SW480 (cell line): ENCODE measurements at places on chromosomes 6 and 20.

GRCh38 chr6:18101873-18102272, 20.6 kb downstream of the NHLRC1 start:
- no peak for DNase-seq

GRCh38 chr6:170089963-170090362, 200.9 kb downstream of the DLL1 start:
- no peak for DNase-seq

DNA sequence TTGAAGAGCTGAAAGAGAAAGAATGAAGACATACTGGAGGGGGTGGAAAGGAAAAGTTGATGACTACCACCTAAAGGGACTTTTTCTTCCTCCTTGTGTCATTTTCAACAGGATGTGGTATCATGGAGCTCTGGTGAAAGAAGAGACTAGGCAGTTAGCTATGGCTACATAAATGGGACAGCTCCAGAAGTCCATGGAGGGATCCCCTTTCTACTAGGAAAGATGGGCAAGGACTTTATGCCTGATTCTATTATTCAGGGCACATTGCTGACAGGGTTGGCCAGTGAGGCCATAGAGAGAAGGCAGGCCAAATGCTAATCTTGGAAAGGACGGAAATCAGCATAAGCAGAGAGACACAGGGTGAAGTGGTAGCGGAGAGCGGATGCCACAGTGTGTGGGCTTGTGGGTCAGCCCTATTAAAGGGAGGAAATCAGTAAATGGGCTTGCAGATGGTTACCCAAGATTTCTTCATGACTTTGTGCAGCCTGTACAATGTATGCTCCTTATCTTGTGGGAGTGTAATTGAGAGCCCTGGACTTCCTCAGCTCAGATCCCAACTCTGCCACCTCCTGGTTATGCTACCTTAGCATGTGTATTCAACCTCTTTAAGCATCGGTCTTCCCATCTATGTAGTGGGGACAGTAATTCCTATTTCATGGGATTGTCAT, 77.4 kb upstream of the TMEM170B start:
- no peak for DNase-seq

DNA sequence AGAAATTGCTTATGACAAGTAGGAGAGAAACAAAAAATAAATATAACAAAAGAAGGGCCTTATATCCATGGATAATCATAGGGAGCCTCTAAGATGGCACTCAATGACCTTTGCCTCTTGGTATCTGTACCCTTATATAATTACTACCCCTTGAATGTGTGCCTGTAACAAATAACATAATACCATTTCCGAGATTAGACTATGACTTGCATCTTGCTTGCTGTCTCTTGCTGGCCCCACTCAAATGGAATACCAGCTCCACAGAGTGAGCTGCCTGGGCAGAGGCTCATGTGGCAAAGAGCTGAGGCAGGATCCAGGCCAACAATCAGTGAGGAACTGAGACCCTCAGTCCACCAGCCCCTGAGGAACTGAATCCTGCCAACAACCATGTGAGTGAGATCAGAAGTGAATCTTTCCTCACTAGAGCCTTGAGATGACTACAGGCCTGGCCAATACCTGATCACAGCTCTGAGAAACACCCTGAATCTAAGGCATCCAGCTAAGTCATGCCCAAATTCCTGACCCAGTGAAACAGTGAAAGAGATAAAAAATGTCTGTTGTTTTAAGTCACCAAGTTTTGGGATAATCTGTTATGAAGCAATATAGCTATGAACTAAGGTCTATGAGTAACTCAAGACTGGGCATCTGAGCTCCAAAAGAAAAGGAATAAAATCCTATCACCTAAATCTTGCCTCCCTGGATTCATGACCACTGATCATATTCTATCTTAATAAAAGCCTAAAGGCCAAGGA, 5.5 kb downstream of the KATNA1 start:
- no peak for DNase-seq

DNA sequence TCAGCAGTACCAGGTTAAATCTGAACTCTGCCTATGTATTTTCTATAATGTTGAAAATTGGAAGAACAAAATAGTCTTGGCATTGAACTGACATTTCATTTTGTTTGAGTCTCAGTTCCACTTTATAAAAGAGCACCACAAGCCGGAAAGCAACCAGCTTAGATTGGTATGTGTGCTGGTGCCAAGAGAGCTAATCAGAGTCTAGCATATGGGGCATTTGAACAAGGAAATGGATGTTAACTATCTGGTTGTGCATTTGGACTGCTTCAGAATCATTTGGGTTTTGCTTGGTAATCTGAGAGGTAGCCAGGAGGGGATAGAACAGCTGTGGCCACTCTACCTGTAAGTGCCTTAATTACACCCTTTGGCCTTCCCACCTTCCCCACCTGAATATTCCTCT, 184.8 kb downstream of the GRIK2 start:
- no peak for DNase-seq

DNA sequence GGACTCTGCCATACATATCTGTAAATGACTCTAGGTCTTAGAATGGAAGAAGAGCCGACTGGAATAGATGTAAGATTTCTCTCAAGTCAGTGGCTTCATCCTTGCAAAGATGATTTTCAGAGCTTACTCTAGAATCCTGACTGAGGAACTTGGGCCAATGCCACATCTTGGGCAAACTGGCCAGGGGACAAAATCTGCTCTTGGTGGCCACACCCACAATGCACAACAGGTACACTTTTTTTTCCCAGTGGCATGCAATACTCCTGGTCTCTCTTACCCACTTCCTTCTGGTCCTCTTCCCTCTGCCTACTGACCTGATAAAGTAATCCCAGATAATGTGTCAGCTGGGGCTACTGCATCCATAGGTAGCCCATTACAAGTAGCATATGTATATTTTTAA, 13.4 kb downstream of the CLIC5 start:
- no peak for DNase-seq

DNA sequence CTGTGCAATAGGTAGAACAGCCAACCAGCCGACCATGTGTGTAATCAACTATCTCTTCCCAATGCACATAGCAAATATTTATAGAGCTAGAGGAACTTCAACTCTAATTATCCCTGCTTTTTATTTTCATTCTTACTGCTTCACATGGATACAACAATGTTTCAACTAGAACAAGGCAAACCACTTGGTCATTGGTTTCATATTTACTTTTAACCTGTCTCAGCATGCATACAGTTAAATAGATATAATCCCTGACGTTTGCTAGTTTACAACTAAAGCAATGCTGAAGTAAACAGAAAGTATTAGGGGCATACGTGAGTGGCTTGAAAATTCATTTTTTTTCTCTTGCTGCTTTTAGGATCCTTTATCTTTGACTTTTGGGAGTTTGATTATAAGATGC, 318.5 kb upstream of the MAP3K7 start:
- no peak for DNase-seq

DNA sequence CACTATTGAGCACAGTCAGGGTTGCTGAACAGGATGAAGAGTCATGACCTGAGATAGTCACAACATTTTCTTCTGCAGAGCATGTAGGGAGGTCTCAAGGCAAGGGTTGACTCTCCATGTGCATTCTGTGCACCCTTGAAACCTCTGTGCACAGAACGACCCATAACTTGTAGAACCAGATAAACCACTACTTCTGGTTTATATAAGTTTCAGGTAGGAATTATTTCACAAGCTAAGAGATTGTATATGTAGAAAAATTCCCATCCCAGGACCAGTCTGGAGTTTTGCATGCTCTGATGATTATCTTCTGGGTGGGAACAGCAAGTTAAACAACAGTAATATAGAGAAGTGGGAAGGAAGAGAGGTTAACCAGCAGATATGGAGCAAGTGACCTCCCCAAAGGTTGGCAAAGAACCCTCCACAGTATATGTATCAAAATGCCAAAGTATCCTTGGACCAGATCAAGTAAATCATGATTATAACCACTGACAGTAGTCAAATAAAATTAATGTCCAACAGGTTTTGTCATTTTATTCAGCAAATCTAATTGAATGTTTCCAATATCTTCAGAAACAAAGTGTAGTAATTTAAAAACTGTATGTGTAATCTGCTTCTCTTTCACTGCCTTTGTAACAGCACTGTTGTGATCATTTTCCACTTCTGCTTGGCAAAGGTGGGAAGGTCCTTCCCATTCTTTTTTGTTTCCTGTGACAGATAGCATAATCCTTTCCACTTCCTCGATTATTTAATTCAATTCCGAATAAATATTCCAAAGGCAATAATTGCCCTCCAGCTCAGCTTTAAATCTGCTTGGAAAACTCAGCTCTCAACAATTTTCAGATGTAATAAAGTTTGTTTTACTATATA, 104.4 kb downstream of the SYNE1 start:
- DNase-seq, result no peak
